ENCODE measurements at places on chromosomes 2 and 18.

GRCh38 chr18:12990641-12990966 lies 558 bp upstream of the CEP192 start:
- no peak for DNase-seq

DNA sequence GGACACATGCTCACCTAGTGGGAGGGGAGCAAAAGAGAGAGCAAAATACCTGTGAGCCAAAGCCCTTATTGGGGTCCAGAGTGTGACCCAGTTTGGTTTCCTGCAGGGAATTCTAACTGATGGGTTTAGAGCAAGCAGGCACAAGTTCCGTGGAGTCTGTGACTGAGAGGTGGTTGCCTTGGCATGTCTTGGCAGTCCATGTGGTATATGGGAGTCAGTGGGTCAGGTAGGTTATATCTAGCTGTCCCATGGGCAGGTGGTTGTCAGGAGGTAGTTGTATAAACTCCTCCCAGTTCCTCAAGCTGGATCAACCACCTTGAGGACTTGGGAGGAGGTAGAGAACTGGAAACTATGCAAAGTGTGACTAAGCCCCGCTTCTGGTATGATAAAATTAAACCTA lies 452.8 kb upstream of the VWC2L start:
- DNase-seq = no peak

GRCh38 chr18:26729449-26729848 lies 136.1 kb downstream of the AQP4 start:
- no peak for DNase-seq

- DNase-seq = no peak
These were observed 637.3 kb downstream of the ERBB4 start for GRCh38 chr2:211901226-211901846.

- DNase-seq = no peak
These were observed 2.9 kb downstream of the TRIB2 start for GRCh38 chr2:12719400-12720277.

DNA sequence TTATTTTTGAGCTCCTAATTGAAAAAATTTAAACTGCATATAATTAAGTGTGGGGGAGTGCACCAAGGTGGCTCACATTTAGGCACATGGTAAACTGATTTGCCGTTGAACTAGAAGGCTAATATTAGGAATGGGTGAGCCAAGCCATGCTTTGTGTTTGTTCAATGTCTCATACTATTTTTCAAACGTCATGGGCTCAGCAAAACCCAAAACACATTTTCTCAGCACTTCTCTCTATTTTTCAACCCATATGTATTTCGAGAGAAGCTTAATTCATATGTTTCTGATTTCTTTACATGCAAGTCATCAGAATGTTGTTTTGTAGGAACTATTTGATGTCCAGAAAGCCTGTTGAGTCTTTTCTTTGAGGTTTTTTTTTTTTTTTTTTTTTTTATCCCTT lies 291.2 kb downstream of the TCF4 start:
- no peak for DNase-seq
